ENCODE measurements at places on chromosomes 3 and 15. TPM values are rescaled to one million over a fixed set of nuclear protein-coding genes. Genes with fewer than 3 reads are reported as not detected.

RGMA gene
- total RNA-seq = 0.40 TPM

DNA sequence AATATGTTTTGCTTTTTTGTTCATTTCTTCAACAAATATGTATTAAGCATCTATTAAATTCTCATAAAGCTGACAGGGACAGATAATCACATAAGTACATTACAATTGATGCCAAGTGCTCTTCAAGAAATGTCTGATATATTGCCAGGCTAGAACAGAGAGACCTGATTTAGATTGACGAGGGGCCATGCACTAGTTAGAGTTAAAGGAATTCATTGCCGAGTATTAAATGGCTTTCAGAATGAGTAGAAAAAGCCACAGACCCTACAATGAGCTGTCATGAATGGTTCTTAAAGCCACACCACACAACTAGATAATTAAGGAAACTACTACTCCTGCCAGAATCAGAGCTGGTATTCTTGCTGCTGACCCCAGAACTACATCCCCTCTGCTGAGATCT is 250.2 kb upstream of the MME start:
- DNase-seq = no peak

ZNF774 gene
- 1.1 TPM for total RNA-seq

- DNase-seq = no peak
These were observed 70.7 kb downstream of the SEMA5B start for GRCh38 chr3:122956693-122957455.

DNA sequence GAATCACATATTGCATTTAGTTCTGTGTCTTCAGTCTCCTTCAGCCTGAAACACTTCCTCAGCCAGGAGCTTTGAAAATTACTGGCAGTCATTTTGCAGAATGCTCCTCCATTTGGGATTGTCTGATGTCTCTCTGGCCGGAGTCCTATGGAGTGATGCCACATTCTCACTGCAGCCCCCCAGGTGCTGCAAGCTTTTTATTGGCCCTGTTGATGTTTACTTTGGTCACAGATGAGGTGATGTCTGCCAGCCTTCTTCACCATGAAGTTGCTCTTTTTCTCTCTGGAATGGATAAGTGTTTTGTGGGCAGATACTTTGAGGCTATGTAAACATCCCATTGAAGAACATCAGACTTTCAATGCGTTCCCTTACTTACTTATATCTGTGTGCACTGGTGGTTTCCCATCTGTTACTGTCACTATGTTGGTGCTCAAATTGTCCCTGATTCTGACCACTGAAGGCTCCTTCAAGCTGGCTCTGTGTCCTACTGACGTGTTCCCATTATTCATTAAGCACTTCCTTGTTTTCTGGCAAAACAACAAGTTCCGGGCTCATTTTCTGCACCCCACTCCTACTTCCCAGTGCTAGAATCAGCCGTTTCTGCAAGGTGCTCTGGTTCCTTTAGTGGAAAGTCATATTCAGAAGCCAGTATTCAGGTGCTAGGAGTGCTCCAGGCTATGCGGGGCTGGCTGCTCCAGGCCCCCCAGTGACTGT is 1.4 kb upstream of the CLEC3B start:
- DNase-seq = no peak

DNA sequence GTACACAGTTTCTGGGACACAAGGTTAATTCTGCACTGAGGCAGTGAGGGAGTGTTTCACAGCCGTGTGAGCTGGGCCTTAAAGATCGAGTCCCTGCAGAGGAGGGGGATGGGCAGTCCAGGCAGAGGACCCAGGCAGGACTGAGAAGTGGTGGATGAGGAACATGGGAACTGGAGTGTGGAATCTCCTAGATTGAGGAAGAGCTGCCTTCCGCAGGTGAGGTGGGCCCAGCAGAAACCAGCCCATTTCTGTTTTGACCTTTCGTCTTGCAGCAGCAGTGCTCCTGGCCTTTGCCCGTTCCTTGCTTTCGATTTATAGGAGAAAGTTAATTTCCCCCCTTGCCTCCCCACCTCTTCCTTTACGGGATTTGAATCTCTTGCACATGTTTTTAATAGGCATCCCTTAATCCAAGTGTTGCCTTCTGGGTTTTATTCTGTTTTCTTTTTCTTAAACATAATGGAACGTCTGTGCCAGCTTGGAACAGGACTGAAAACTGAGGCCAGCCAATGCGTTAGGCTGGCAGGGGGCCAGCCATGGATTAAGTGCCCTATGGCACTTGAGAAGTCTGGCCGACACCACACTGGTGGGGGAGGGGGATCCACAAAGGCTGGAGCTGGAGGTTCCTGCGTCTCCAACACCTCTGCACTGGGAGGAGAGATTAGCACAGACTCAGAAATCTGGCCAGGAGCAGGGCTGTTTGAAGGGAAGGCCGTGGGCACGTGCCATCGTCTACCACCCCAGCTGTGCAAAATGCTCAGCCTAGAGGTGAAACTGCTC is 78.1 kb downstream of the AAGAB start:
- DNase-seq = no peak

CLDN16 gene
- 29.7 TPM for total RNA-seq

- DNase-seq = no peak
These were observed 7.5 kb upstream of the PCSK6 start for GRCh38 chr15:101497017-101497416.

DNA sequence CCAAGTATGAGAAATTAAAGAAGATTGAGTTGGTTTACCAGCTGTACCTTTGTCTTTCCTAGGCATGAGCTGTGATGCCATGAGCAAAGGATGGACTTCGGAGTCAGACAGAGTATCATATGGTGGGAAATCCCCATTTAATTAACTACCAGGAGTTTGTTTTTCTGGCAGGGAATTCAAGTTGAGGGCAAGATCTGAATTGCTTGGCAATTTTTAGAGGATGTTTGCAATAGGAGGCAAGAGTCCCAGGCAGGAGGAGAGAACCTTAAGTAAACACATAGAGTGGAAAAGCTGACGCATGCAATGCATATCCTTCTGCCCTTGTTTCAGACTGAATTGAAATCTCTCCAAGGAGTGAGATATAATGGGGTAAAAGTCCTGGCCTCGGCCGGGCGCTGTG is 569.7 kb upstream of the MDFIC2 start:
- no peak for DNase-seq

RPSA gene
- total RNA-seq = 2,720 TPM

DNA sequence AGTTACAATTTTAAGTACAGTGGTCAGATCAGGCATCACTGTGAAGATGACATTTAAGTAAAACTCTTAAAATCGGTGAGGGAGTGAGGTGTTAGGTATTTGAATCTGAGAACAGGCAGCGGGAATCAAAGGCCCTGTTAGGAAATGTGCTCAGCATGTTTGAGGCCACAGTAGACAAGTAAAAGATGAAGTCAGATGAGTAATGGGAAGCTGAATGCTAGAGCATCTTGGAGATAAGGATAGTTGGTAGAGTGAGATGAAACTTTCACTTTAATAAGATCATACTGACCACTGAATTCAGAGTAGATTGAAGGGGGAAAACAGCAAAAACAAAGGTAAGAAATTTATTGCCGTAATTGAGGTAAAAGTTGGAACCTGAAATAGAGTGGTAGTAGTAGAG is 61.6 kb downstream of the DCBLD2 start:
- DNase-seq = no peak

UBA7 gene
- 2.4 TPM for total RNA-seq

CCR5 gene
- not detected for total RNA-seq

RNF111 gene
- 10.4 TPM for total RNA-seq

DNA sequence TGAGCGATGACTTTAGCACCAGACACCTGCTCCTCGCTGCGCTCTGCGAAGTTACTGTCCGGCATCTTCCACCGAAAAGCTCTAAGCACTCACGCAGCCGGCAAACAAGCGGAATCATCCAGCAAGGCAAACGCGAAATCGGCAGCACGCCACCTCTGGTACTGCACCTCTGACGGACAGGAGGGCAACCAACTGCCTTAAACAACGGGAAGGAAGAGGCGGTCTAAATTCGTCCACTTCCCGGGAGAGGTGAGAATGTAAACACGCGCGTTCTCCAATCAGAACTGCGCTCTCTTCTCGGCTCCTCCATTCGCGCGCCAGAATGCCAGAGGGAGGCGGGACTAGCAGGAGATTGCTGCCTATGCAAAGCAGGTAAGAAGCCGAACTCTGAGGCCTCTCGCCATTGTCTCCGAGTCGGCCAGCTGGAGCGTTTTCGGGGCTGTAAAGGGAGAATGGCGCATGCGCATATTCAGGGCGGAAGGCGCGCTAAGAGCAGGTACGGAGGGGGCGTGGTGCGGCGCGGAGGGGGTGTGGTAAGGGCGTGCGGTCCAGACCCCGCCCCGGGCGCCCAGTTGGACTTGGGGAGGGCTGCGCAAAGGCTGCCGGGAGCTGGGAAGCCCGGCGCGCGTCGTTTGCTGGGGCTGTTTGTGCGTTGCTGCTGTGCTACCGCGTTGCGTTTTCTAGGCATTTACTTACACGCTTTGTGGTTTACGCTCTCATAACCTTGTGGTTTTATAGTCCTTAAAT is at the start of the genes BTD and HACL1:
TSS of gene BTD (plus strand) at position 347 of the 747 bp plus-strand sequence. CDS start 33,695 bp downstream, outside the sequence.
TSS of gene HACL1 (minus strand) at position 171 of the 747 bp plus-strand sequence. CDS start at position 65, 106 bp downstream.
- DNase-seq = peak; percentile 93

CHRM5 gene
- not detected for total RNA-seq

DNA sequence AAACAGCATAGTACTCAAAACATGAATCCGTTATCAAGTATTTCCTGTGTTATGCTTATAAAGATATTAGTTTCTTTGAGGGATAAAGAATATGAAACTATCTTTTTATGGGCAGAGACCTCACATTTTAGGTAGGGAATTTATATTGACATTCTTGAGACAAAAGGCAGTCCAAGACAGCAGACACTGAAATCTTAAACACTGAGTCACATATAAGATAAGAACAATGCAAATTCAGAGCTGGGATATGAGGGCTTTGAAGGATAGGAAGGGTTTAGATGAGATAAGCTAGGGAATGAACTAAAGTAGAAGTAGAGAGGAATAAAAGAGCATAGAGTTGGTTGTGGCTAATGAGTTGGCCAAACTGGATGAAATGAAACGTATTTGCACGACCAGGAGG is 58.4 kb downstream of the ASTE1 start:
- DNase-seq = no peak

- DNase-seq = no peak
These were observed 820.4 kb downstream of the OTOL1 start for GRCh38 chr3:162317046-162317445.

GRCh38 chr15:35925275-35926006 is 379.5 kb upstream of the DPH6 start:
- no peak for DNase-seq

DNA sequence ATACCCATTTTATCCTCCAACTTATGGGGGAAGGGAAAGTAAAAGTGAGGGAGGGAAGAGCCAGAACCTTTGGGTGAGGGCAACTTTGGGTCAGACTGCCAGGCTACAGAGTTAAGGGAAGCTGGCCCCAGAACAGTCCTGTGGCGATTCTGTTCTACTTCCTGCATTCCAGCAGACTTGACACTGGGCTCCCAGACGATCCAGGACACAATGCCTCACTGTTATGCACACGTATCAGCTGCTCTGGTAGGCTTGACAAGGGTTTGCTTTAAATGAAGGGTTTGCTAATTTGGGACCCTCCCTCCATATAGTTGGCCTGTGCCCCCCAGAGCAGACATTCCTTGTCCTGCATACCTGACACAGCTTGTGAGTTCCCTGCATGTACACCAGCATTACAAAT is 10.7 kb downstream of the GORASP1 start:
- DNase-seq = no peak

- no peak for DNase-seq
These were observed 114.8 kb downstream of the OXNAD1 start for GRCh38 chr3:16379838-16380237.

- DNase-seq = no peak
These were observed 49.6 kb downstream of the SPSB4 start for GRCh38 chr3:141100531-141101320.

VIPR1 gene
- 0.43 TPM for total RNA-seq

FSD2 gene
- total RNA-seq = not detected

GRCh38 chr3:148992635-148993255 is 1.4 kb downstream of the GYG1 start:
- no peak for DNase-seq

IQCH gene
- 0.92 TPM for total RNA-seq

GRCh38 chr3:51942603-51943450 is 664 bp downstream of the PARP3 start:
- no peak for DNase-seq

TLR9 gene
- total RNA-seq = not detected

SUCNR1 gene
- total RNA-seq = 0.14 TPM

SLC30A4 gene
- total RNA-seq = 2.5 TPM

DNA sequence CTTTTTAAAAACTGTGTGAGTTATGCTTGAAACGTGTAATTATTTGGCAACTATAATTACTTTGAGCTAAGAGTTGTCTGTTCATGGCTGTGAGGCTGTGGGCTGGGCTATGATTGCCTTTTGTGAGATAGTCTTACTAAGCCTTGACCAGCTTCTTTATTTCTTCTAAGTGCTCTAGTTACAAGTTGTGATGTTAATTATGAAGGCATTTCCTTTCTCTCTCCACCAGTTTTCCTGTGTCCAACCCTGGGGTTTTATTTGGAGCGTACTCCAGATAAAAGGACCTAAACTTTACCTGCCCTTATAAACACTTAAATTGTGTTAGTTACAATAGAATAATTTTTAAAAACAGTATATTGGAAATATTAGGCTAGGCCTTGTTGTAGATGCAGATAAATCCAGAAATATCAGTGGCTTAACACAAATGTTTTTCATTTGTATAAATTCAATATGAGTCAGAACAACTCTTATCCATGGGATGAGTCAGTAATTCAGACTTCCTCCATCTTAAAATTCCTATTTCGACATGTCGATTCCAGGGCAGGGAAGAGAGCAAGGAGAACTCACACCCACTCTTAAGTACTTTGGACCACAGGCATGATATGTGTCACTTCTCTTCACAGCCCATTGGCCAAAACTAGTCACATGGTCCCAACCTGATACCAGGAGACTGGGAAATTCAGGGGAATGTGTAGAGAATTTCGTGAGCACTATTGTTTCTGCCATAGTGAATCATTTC is 17.0 kb downstream of the TMEM62 start:
- DNase-seq = peak; percentile 48

- no peak for DNase-seq
These were observed 122.8 kb upstream of the CGNL1 start for GRCh38 chr15:57253500-57253899.

HHLA2 gene
- not detected for total RNA-seq

DNA sequence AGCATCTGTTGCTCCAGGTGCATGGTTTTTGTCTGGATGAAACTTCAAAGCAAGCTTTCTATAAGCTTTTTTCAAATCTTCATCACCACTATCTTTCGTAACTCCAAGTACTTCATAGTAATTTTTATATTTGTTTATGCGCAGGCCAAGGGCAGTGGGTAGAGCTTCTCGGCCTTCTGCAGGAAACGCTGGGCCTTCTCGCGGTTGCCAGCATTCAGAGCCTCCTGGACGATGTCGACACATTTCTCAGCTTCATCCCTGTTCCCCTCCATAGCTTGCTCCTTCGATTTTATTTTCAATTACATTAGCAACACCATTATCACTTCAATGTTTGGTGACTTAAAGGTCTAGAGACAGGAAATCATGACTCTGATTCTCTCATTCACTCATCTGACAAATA is 20.2 kb downstream of the DENND4A start:
- no peak for DNase-seq

- no peak for DNase-seq
These were observed 152.1 kb downstream of the GABRB3 start for GRCh38 chr15:26620528-26621458.

FAM43A gene
- 0.29 TPM for total RNA-seq

CHRD gene
- not detected for total RNA-seq

GRCh38 chr3:128490915-128491690 is 1.9 kb downstream of the GATA2 start:
- no peak for DNase-seq
